Activated CD4-positive, alpha-beta T cell treated with anti-CD3 and anti-CD28 coated beads, Interleukin-2, amount 10 ng/mL, durations not matched to agents 24 days and 14 days (primary cell): ENCODE measurements at places on chromosomes 12 and 14. TPM values are rescaled to one million over a fixed set of nuclear protein-coding genes. Genes with fewer than 3 reads are reported as not detected.

- no peak for DNase-seq
Observed at GRCh38 chr14:60744566-60744965, 10.0 kb downstream of the MNAT1 start.

DNA sequence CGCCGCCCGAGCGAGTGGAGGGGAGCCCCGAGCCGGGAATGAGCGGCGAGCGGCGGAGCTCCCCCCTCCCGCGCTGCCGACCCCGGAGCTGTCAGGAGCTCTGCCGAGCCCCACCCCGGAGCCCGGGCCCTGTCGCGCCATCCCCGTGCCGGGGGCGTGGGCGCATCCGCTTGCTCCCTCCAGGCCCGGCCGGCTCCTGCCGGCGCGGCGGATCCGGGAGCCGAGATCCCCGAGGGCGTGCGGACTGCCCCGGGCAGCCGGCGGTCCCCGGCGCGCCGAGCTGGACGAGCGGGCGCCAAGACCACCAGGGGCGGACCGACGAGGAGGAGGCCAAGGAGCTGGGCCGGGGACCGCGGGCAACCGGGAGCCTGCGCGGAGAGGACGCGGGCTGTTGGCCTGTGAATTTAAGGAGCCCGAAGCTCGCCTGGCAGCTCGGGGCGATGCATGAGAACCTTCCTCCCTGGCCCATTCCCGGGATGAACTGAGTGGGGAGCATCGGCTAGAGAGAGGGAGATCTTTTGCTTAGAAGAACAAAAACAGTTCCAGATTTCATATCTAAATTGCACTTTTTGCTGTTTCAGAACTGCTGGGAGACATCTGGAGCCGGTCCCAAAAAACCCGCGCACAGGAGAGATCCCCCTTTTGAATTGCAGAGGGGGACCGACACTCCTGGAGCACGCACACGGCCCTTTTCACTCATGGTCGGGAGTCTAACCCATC lies 2.0 kb downstream of the PTHLH start:
- no peak for DNase-seq

- no peak for DNase-seq
Observed at GRCh38 chr14:82725213-82725612, 1191.6 kb upstream of the SEL1L start.

DNA sequence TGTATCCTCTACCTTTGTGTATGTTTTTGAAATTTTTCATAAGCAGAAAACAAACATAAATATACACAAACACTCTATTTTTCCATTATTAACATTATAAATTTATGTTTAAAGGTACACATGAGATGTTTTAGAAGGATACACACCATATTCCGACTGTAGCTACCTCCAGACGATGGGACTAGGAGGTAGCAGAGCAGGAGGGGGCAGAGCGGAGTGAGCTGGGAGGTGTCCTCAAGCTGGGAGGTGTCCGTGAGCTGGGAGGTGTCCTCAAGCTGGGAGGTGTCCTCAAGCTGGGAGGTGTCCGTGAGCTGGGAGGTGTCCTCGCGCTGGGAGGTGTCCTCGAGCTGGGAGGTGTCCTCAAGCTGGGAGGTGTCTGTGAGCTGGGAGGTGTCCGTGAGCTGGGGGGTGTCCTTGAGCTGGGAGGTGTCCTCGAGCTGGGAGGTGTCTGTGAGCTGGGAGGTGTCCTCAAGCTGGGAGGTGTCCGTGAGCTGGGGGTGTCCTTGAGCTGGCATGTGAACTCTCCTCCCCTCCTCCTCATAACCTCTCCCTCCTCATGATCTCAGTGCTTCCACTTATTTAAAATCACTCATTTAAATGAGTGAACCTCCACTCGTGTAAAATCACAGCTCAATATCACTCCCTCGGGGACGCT lies 346.9 kb upstream of the SFSWAP start:
- no peak for DNase-seq

- peak; percentile 94 for DNase-seq
Observed at GRCh38 chr14:104800771-104801519, at the start of gene ZBTB42. ZBTB42 (plus strand) TSS chr14:104801101; CDS start chr14:104801198, 97 bp downstream.

DNA sequence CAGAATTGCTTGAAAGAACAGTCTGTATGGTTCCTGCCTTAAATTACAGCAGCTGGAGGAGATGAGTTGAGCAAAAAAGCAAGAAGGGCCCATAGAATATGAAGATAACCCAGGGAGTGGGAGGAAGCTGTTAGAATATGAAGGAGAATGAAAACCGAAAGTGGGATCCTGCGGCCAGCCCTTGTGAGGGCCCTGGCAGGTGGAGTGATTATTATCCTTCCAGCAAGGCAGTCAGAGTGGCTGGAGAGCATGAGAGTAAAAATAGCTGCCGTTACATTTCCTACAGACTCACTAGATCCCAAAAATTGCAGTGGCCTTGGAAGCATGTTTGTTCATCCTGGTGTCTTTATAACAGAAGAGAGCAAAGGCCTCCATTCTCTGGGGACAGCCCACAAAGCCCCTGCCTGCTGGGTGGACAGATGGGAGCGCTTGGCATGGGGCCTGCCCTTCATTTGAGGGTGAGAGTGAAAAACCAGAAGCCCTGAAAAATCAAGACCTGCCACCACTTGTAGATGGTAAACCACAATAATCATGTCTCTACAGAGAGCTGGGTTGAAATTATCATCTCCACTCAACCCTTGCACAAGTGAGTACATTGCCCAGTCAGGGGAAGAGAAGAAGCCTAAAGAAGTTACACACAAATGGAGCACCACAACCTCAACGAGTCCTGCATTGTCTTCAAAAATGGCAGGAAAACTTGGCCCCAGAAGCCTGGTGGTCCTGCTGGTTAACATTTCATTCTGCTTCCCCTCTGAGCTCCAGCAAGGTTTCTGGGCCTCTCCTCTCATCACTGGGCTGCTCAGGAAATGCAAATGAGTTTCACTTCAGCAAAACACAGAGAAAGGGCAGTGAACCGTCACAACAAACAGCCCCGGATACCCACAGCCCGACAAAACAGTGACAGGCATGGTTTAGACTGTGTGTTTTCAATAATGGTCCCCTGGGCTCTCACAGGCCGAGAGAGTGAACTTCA lies 20.5 kb downstream of the ZDHHC22 start:
- DNase-seq = peak; percentile 81

GRCh38 chr14:29913566-29913965 lies 14.1 kb downstream of the PRKD1 start:
- DNase-seq = no peak

- DNase-seq = peak; percentile 70
Observed at GRCh38 chr12:48978291-48978740, at the start of gene WNT1. WNT1 (plus strand) TSS chr12:48978322; CDS start chr12:48978651, 329 bp downstream.

DNA sequence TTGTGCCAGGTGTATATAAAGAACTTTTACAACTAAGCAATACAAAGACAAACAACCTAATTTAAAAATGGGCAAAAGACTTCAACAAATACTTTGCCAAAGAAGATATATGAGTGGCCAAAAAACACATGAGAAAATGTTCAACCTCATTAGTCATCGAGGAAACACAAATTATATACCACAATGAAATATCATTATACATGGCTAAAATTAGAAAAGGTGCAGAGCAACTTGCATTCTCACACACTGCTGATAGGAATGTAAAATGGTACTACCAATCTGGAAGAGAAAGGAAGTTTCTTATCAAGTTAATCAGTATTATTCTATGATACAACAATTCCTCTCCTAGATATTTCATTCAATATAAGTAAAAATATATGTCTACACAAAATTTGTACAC lies 131.6 kb upstream of the FRMD6 start:
- DNase-seq = no peak

GRCh38 chr12:47731723-47732122 lies 6.4 kb upstream of the ENDOU start:
- DNase-seq = no peak

DNA sequence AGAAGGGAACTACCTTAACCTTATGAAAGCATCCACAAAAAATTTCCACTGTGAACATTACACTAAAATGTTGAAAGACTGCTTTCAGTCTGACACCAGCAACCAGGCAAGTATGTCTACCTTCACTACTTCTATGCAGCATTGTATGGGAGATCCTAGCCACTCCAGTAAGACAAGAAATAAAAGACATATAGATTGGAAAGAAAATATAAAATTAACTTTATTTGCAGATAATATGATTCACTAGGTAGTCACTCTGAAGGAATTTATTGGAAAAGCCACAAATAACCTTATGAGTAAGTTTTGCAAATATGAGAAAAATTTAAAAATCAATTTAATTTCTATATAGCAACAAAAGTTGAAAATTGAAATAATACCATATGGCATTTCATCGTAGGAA lies 172.0 kb downstream of the RERGL start:
- DNase-seq = no peak

GRCh38 chr14:87489196-87489819 lies 503.7 kb downstream of the GALC start:
- DNase-seq = no peak

GRCh38 chr14:89613260-89614008 lies 196.4 kb upstream of the FOXN3 start:
- DNase-seq = peak; percentile 69

GRCh38 chr12:57604454-57604991 lies at the start of gene DTX3:
DTX3 (plus strand) TSS chr12:57604824; CDS start chr12:57606518, 1,694 bp downstream.
- DNase-seq = peak; percentile 83

- no peak for DNase-seq
Observed at GRCh38 chr12:76101739-76102385, 17.4 kb upstream of the NAP1L1 start.

DNA sequence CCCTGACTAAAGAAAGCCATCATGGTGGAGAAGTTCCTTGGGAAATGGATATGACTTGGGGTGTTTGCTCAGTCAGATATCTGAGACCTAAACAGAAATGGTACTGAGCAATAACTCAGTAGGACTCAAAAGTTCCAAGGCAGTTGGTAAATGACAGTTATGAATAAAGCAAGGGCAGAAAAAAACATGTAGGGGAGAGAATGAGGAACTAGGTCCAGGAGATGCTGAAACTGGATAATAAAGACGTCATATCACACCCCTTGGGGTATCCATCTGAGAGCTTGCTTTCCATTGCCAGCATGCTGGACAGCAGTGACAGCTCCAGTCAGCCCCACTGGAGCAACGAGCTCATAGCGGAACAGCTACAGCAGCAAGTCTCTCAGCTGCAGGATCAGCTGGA lies 37.5 kb downstream of the RPGRIP1 start:
- DNase-seq = no peak

DNA sequence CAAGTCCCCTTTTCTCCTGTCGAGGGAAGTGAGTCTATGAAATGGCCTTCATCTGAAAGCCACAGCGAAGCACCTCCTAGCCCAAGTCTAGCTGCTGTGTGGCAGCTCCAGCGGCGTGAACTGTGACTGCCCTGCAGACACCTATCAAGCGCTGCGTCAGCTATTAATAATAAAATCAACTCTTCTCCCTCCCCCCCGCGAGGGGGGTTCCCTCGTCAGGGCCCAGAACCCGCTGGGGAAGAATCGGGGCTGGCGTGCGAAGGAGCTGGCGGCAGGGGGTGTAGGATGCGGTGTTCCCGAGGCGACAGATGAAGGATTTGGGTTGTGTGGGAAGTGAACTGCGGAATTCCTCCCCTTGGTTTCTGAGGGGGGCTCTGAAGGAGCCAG lies 662 bp upstream of the ATP2A2 start:
- no peak for DNase-seq

DNA sequence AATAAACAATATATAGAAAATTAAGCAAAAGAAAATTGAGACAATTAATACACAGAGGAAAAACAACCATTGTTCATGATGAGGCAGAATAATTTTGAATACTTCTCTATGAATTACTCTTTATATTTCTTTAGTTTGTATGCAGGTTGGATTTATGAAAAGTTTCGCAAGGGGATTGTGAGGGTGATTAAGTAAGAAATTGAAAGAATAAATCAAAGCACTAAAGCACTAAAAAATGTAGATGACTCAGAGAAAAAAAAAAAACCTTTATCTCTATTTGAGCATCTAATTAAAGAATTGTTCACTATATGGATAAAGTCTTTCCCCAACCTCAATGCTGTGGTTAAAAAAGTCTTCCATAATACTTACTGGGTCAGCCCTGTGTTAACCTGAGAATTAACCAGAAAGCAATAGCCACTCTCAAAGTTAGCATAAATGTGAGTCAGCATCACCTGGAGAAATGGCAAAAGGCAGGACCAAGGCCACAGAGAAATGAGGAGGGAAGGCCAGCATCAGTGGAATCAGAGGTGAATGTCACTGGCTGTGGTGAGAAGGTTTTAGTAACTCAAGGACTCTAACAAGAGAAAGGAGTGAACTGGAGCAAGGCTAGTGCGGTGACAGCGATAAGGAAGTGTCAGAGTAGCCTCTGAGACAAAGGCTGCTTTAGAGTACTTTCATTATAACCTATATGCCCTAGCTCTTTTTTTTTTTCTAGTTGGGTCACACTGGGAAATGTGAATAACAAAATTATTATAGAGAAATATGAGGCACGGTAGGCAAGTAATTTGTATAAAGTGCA lies 310.4 kb downstream of the KCNC2 start:
- DNase-seq = no peak

The TAS2R20 gene
- total RNA-seq = 2.0 and 2.1 TPM in 2 replicates

The VWF gene
- 0.09 TPM in 1 of 2 replicates, not detected in the other for total RNA-seq

The SSPN gene
- not detected in 2 replicates for total RNA-seq

The GLI1 gene
- 0.96 and 1.2 TPM in 2 replicates for total RNA-seq

The C3AR1 gene
- total RNA-seq = 0.56 and 0.73 TPM in 2 replicates

The CACNB3 gene
- total RNA-seq = 9.9 and 11.2 TPM in 2 replicates

The BBS10 gene
- total RNA-seq = 3.8 and 4.7 TPM in 2 replicates

The CLEC12A gene
- total RNA-seq = 0.28 TPM in 1 of 2 replicates, not detected in the other

The MTERF2 gene
- 3.1 and 4.3 TPM in 2 replicates for total RNA-seq

The LEMD3 gene
- total RNA-seq = 28.9 and 30.0 TPM in 2 replicates

The SCN8A gene
- total RNA-seq = 0.12 and 0.38 TPM in 2 replicates

The BATF gene
- total RNA-seq = 175 and 178 TPM in 2 replicates

The ACSS3 gene
- total RNA-seq = not detected in 2 replicates
